ENCODE measurements at places on chromosomes 7 and 10. TPM values are rescaled to one million over a fixed set of nuclear protein-coding genes. Genes with fewer than 3 reads are reported as not detected.

Gene MPP7
- total RNA-seq, result 27.2 TPM

Gene PCLO
- total RNA-seq, result 5.8 TPM

Gene H2AZ2
- total RNA-seq, result 32.6 TPM

Gene TRIL
- total RNA-seq, result 26.1 TPM

Gene AMZ1
- not detected for total RNA-seq

Gene PARP12
- total RNA-seq, result 18.7 TPM

Gene CELF2
- total RNA-seq, result 35.2 TPM

Gene IFIT2
- not detected for total RNA-seq

Gene TEX47
- not detected for total RNA-seq

DNA sequence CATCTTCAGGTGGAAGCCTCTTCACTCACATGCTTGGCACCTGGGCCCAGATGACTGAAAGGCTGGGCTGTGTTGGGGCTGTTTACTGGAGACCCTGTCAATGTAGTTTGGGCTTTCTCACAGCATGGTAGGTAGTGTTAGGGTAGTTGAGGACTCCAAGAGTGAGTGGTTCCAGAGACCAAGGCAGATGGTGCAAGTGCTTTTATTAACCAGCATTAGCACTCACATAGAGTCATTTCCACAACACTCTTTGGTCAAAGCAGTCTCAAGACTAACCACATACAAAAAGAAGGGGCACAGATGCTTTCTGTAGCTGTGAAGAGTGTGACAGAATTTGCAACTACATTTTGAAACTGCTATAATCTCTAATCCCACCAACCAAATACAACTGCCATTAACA is 135.0 kb downstream of the RTKN2 start:
- H3K36me3 ChIP-seq, result no peaks in the 10 kb centered on the region
- no peak overlapping the region for H3K27ac ChIP-seq
- DNase-seq, result no peak
- no peaks in the 10 kb centered on the region for H3K4me1 ChIP-seq
- H3K27me3 ChIP-seq, result no peaks in the 10 kb centered on the region
- no peak overlapping the region for H3K4me3 ChIP-seq

- no peak overlapping the region for H3K4me3 ChIP-seq
- no peak for DNase-seq
- no peaks in the 10 kb centered on the region for H3K36me3 ChIP-seq
- H3K27me3 ChIP-seq, result no peaks in the 10 kb centered on the region
Observed at GRCh38 chr10:34407324-34407805, 407.7 kb downstream of the PARD3 start.

GRCh38 chr10:1434202-1434601 is 303.1 kb downstream of the ADARB2 start:
- H3K27me3 ChIP-seq, result no peaks in the 10 kb centered on the region
- H3K4me1 ChIP-seq, result peaks cover 11% of the 10 kb centered on the region
- no peaks in the 10 kb centered on the region for H3K36me3 ChIP-seq
- H3K27ac ChIP-seq, result no peak overlapping the region
- H3K4me3 ChIP-seq, result no peak overlapping the region
- no peak for DNase-seq

- peak overlapping the region; percentile 84 for H3K4me3 ChIP-seq
- H3K4me1 ChIP-seq, result peaks cover 13% of the 10 kb centered on the region
- H3K27ac ChIP-seq, result peak overlapping the region; percentile 95
- no peak for DNase-seq
Observed at GRCh38 chr7:44846816-44847508, 925 bp downstream of the H2AZ2 start.

DNA sequence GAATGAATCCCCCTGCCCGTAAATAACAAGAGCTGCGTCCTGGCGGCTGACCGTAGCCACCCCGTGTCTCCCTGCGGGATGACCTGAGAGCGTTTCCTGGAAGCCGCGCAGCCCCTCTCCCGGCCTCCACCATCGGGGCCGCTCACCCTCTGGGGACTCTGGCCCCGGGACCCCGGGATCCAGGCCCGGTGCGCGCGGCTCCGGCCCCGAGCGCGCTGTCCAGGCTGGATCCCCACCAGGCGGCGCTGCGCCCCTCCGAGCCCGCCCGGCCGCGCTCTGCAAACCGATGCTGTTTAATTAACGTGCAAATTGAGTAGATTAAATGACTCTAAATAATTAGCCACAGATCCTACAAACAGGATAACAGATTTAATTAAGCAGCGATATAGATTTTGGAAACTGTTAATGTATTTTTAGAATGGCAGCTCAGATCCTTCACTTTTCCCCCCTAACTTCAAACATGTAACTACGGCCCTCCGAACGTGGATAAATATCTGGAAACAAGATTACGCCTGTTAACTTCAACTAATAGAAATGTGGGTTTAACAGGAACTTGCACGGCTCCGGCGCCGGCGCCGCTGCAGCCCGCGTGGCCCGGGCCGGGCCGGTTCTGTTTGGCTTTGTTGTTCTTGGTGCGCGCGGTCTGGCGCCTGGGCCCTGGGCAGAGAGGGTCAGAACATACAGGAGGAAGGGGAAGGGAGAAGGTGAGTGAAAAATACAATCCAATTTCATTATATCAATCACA is 7.1 kb upstream of the UNCX start:
- H3K36me3 ChIP-seq, result no peaks in the 10 kb centered on the region
- H3K4me3 ChIP-seq, result no peak overlapping the region
- no peak for DNase-seq
- H3K27me3 ChIP-seq, result peaks cover 45% of the 10 kb centered on the region

- H3K4me1 ChIP-seq, result no peaks in the 10 kb centered on the region
- H3K27ac ChIP-seq, result no peak overlapping the region
- H3K36me3 ChIP-seq, result no peaks in the 10 kb centered on the region
- no peak overlapping the region for H3K4me3 ChIP-seq
Observed at GRCh38 chr10:85791818-85792532, 574.6 kb downstream of the GRID1 start.

- H3K4me3 ChIP-seq, result no peak overlapping the region
- no peak overlapping the region for H3K27ac ChIP-seq
- no peaks in the 10 kb centered on the region for H3K36me3 ChIP-seq
- H3K4me1 ChIP-seq, result no peaks in the 10 kb centered on the region
Observed at GRCh38 chr10:114931072-114931679, 6.8 kb upstream of the TRUB1 start.

DNA sequence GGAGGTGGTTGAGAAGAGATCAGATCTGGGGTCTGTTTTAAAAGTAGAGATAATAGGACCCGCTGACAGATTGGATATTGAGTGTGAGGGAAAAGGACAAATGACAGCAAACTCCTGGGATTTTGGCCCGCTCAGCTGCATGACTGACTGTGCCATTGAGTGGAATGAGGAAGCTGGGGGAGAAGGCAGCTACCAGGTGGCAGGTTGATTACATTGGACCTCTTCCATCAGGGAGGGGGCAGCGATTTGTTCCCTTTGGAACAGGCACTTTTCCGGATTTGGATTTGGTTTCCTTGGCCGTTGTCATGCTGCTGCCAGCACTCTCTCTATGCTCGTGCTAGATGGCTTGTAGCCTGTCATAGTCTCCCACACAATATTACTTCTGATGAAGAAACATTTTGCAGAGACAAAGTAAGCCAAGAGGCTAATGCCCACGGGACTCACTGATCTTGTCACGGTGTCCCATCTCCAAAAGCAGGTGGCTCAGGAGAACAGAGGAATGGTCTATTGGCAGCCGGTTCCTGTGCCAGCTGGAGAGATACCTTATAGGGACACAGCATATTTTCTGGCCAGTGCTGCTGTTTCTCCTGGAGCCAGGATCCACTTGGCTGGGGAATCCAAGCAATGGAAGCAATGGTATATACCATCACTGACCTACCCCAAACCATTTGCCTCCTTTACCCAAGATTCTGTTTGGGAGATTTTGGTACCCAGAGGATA is 69.1 kb upstream of the WAC start:
- H3K27me3 ChIP-seq, result no peaks in the 10 kb centered on the region
- peaks cover 12% of the 10 kb centered on the region for H3K4me1 ChIP-seq
- no peak overlapping the region for H3K4me3 ChIP-seq
- no peak for DNase-seq
- H3K27ac ChIP-seq, result no peak overlapping the region

DNA sequence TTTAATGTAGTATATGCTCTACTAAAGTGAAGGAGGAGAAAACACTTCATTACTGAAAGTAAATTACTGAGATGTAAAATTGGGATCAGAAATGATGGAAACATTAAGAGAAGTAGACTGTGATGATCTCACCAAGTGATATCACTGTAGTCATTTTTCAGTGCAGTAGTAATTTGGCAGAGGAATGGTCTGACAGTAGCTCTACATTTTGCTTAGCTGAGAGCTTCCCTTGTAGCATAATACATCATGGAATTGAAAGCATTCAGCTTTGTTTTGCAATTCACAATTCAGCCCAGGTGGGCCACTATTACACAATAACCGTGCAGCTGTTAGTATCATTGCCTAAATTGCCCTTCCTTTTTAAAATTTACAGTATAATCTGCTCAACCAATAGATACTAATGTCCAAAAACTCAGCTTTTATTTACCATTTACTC is 19.4 kb upstream of the CABCOCO1 start:
- H3K27me3 ChIP-seq, result no peaks in the 10 kb centered on the region
- H3K4me1 ChIP-seq, result no peaks in the 10 kb centered on the region
- no peaks in the 10 kb centered on the region for H3K36me3 ChIP-seq

DNA sequence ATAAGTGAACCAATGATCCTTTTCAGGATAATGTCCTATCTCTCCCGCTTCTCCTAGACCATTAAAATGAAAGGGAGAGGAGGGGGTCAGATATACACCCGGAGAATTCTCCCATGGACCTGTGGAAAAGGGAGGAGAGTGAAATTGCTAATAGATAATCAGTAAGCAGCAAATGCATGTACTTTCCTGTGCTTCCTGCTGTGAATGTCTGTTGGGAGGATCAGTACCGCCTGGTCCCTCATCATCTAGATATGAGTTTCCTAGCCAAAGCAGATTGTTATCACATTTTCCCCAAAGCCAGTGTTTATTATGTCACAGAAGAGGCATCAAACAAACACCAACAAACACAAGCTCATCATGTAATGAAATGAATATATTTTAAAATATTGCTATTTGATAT is 96.8 kb downstream of the GNAT3 start:
- H3K36me3 ChIP-seq, result no peaks in the 10 kb centered on the region
- no peaks in the 10 kb centered on the region for H3K27me3 ChIP-seq
- no peak for DNase-seq
- H3K4me3 ChIP-seq, result no peak overlapping the region
- no peaks in the 10 kb centered on the region for H3K4me1 ChIP-seq

DNA sequence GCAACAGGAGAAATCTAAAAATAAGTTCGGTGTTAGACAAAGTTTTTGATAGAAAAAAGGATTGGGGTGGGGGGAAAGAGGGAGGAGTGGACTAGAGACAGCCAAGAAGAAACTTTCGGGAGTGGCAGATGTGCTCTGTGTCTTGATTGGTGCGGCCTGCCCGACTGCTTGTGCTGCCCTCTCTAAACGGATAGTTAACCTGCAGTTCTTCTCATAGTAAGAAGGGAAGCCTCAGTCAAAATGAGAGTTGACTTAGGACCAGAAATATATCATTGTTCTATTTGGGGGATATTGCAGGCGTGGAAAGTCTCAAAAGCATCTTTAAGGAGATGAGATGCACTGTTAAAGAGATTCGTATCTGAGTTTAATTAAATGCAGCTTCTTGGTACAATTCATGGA is 39.3 kb downstream of the UBE3C start:
- H3K36me3 ChIP-seq, result peaks cover 100% of the 10 kb centered on the region
- DNase-seq, result no peak
- H3K4me3 ChIP-seq, result no peak overlapping the region
- H3K27me3 ChIP-seq, result no peaks in the 10 kb centered on the region

- H3K4me3 ChIP-seq, result no peak within 1 kb of the TSS
- H3K4me1 ChIP-seq, result no peaks in the 10 kb centered on the region
Observed at GRCh38 chr10:103458720-103459119, at the start of gene CALHM1. Gene CALHM1 (minus strand): TSS chr10:103458900. CDS start chr10:103458751, 149 bp downstream.

- H3K27me3 ChIP-seq, result no peaks in the 10 kb centered on the region
- no peak for DNase-seq
- peaks cover 68% of the 10 kb centered on the region for H3K4me1 ChIP-seq
Observed at GRCh38 chr7:99092064-99092720, 51.7 kb downstream of the SMURF1 start.

- DNase-seq, result no peak
- H3K36me3 ChIP-seq, result no peaks in the 10 kb centered on the region
- no peaks in the 10 kb centered on the region for H3K4me1 ChIP-seq
Observed at GRCh38 chr10:124248056-124249045, 155.0 kb upstream of the CHST15 start.

GRCh38 chr7:91940171-91940570 is 491 bp upstream of the AKAP9 start:
- H3K27ac ChIP-seq, result peak overlapping the region; percentile 88
- peaks cover 43% of the 10 kb centered on the region for H3K4me1 ChIP-seq
- peak overlapping the region; percentile 80 for H3K4me3 ChIP-seq
- H3K36me3 ChIP-seq, result no peaks in the 10 kb centered on the region
- H3K27me3 ChIP-seq, result no peaks in the 10 kb centered on the region

All from stomach (tissue), 19 donors.